ENCODE measurements at places on chromosomes 6 and 20. TPM values are rescaled to one million over a fixed set of nuclear protein-coding genes. Genes with fewer than 3 reads are reported as not detected.

Gene NR2E1
- not detected for polyA plus RNA-seq

Gene CDSN
- polyA plus RNA-seq, result not detected

Gene CDK19
- polyA plus RNA-seq, result 9.1 TPM

Gene MRS2
- 14.8 TPM for polyA plus RNA-seq

Gene NHSL1
- not detected for polyA plus RNA-seq

Gene PPIL4
- 3.3 TPM for polyA plus RNA-seq

Gene ENPP5
- polyA plus RNA-seq, result not detected

Gene SIRPD
- polyA plus RNA-seq, result not detected

Gene AVP
- polyA plus RNA-seq, result not detected

Gene C6orf58
- 0.07 TPM for polyA plus RNA-seq

Gene KHDC1L
- 0.16 TPM for polyA plus RNA-seq

Gene TAGAP
- not detected for polyA plus RNA-seq

Gene DLL1
- 0.25 TPM for polyA plus RNA-seq

Gene PHF20
- 23.8 TPM for polyA plus RNA-seq

Gene SS18L1
- 13.1 TPM for polyA plus RNA-seq

Gene CCNC
- polyA plus RNA-seq, result 16.0 TPM

Gene GABRR1
- polyA plus RNA-seq, result not detected

Gene ADGRF1
- polyA plus RNA-seq, result not detected

Gene KIAA0408
- 5.9 TPM for polyA plus RNA-seq

Gene GSTA4
- polyA plus RNA-seq, result 34.0 TPM

Gene SLC22A7
- not detected for polyA plus RNA-seq

Gene CDYL
- 13.3 TPM for polyA plus RNA-seq

Gene PBOV1
- polyA plus RNA-seq, result not detected

Gene TMC2
- polyA plus RNA-seq, result not detected

Gene VSTM2L
- polyA plus RNA-seq, result 5.1 TPM

Gene HUS1B
- polyA plus RNA-seq, result 0.30 TPM

Gene NKX2-4
- polyA plus RNA-seq, result not detected

Gene ABHD16B
- polyA plus RNA-seq, result not detected

Gene TBXT
- polyA plus RNA-seq, result not detected

Gene BICRAL
- 6.6 TPM for polyA plus RNA-seq

Gene GRM4
- not detected for polyA plus RNA-seq

Gene SAMD5
- not detected for polyA plus RNA-seq

Gene RIPPLY2
- 0.33 TPM for polyA plus RNA-seq

Gene SLC22A16
- not detected for polyA plus RNA-seq

Gene RBBP8NL
- polyA plus RNA-seq, result not detected

Gene MYCT1
- polyA plus RNA-seq, result 15.4 TPM

Gene TLDC2
- polyA plus RNA-seq, result 0.08 TPM

Gene PROCR
- 29.5 TPM for polyA plus RNA-seq

Gene C2
- 0.43 TPM for polyA plus RNA-seq

Gene GSTA3
- not detected for polyA plus RNA-seq

Gene TP53TG5
- not detected for polyA plus RNA-seq

Gene MEI4
- polyA plus RNA-seq, result not detected

Gene ARMC12
- 2.0 TPM for polyA plus RNA-seq

Gene FOXS1
- polyA plus RNA-seq, result 0.99 TPM

Gene PRR18
- not detected for polyA plus RNA-seq

Gene MYBL2
- polyA plus RNA-seq, result 7.3 TPM

Gene SLA2
- not detected for polyA plus RNA-seq

Gene SOX18
- polyA plus RNA-seq, result not detected

Gene HIVEP1
- 7.7 TPM for polyA plus RNA-seq

Gene NCR2
- not detected for polyA plus RNA-seq

Gene MACROD2
- 0.33 TPM for polyA plus RNA-seq

Gene SLC44A4
- 0.26 TPM for polyA plus RNA-seq

Gene SLC52A3
- polyA plus RNA-seq, result not detected

Gene SPATS1
- not detected for polyA plus RNA-seq

Gene THBS2
- 166 TPM for polyA plus RNA-seq

Gene ELOVL2
- 0.49 TPM for polyA plus RNA-seq

Gene GABRR2
- polyA plus RNA-seq, result 0.18 TPM

All from SK-N-SH (cell line).